Activated CD4-positive, alpha-beta T cell treated with anti-CD3 and anti-CD28 coated beads, Interleukin-2, amount 10 ng/mL, durations not matched to agents 24 days and 14 days (primary cell): ENCODE measurements at places on chromosomes 1 and 21.
A peak's percentile ranks its signal among the peaks of the same experiment; 100 is the strongest.

DNA sequence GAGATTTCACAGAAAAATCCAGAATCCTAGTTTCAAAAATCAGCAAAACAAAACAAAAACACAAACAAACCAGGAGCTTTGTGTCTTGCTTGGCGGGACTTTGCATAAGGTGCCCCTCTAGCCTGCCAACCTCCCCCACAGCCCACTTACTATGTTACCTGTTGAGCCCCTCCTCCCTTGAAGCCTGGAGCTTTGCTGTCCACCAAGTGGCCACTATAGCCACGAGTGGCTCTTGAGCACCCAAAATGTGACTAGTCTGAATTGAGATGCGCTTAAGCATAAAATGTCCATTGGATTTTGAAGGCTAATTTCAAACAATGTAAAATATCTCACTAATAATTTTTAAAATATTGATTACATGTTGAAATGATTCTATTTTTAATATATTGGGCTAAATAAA lies 12.2 kb downstream of the TFAP2E start:
- H3K4me3 ChIP-seq = no peak overlapping the region
- no peaks in the 10 kb centered on the region for H3K36me3 ChIP-seq
- H3K27me3 ChIP-seq = no peaks in the 10 kb centered on the region
- no peak for DNase-seq
- no peak overlapping the region for H3K27ac ChIP-seq

DNA sequence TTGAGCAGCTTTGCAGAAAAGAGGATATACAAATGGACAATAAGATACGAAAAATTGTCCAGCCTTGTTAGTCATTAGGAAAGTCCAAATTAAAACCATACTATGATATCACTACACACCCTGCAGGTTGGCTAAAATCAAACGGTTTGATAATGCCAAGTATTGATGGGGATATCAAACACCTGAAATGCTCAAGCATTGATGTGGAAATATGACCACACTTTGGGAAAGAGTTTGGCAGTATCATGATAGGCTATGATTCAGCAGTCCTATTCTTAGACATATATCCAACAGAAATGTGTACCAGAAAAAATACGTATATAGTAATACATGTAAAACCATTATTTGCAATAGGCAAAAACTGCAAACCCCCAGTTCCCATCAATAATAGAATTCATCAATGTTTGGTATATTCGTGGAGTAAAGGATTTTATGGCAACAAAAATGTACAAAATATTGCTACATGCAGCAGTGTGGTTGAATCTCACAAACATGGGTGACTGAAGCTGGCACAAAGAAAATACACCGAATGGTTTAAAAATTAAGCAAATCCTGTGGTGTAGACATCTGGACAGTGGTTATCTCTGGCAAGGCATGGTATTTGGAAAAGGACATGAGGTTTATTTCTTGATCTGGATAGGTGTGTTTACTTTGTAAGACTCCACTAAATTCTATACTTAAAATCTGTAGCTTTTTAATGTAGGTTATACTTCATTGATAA lies 243.2 kb downstream of the FGGY start:
- no peaks in the 10 kb centered on the region for H3K36me3 ChIP-seq
- no peak for DNase-seq
- peaks cover 3% of the 10 kb centered on the region for H3K4me1 ChIP-seq
- H3K4me3 ChIP-seq = no peak overlapping the region
- H3K27ac ChIP-seq = no peak overlapping the region

- no peak overlapping the region for H3K27ac ChIP-seq
- H3K4me3 ChIP-seq = no peak overlapping the region
- DNase-seq = no peak
- H3K27me3 ChIP-seq = no peaks in the 10 kb centered on the region
Measured at GRCh38 chr1:41712081-41712480, 206.6 kb downstream of the HIVEP3 start.

GRCh38 chr1:161192476-161193465 lies 6.1 kb downstream of the ADAMTS4 start:
- H3K4me3 ChIP-seq = no peak overlapping the region
- H3K27ac ChIP-seq = peak overlapping the region; percentile 87
- no peaks in the 10 kb centered on the region for H3K27me3 ChIP-seq
- no peaks in the 10 kb centered on the region for H3K36me3 ChIP-seq

GRCh38 chr1:100921110-100921706 lies 25.3 kb downstream of the SLC30A7 start:
- no peaks in the 10 kb centered on the region for H3K27me3 ChIP-seq
- H3K4me1 ChIP-seq = peaks cover 25% of the 10 kb centered on the region
- peaks cover 38% of the 10 kb centered on the region for H3K36me3 ChIP-seq
- DNase-seq = peak; percentile 70

DNA sequence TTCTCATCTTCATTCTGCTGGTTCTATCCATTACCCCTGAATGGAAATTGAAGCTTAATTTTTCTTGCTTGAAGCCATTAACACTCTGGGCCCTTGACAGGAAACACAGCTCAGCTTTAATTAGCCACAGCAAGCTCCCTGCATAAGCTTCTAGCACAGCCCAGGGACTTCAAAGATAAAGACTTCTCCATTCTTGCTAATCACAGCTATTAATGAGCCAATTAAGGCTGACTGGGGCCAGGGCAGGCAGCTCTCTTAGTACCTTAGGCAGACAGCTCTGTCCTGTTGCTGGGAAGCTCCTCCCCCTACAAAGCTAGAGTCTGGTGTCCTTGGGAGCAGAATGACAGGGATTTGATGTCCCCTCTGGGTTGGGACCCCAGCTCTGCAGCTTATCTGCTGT lies 27.9 kb upstream of the TRABD2B start:
- H3K36me3 ChIP-seq = no peaks in the 10 kb centered on the region
- no peaks in the 10 kb centered on the region for H3K4me1 ChIP-seq
- H3K27me3 ChIP-seq = peaks cover 7% of the 10 kb centered on the region
- no peak overlapping the region for H3K4me3 ChIP-seq
- H3K27ac ChIP-seq = no peak overlapping the region

- H3K4me1 ChIP-seq = no peaks in the 10 kb centered on the region
- H3K4me3 ChIP-seq = no peak overlapping the region
- H3K36me3 ChIP-seq = no peaks in the 10 kb centered on the region
Measured at GRCh38 chr1:73980324-73981040, 217.5 kb downstream of the LRRIQ3 start.

GRCh38 chr1:224795591-224795990 lies 133.9 kb upstream of the DNAH14 start:
- H3K4me3 ChIP-seq = no peak overlapping the region
- H3K27me3 ChIP-seq = peaks cover 2% of the 10 kb centered on the region
- no peaks in the 10 kb centered on the region for H3K36me3 ChIP-seq
- H3K27ac ChIP-seq = no peak overlapping the region
- H3K4me1 ChIP-seq = no peaks in the 10 kb centered on the region

DNA sequence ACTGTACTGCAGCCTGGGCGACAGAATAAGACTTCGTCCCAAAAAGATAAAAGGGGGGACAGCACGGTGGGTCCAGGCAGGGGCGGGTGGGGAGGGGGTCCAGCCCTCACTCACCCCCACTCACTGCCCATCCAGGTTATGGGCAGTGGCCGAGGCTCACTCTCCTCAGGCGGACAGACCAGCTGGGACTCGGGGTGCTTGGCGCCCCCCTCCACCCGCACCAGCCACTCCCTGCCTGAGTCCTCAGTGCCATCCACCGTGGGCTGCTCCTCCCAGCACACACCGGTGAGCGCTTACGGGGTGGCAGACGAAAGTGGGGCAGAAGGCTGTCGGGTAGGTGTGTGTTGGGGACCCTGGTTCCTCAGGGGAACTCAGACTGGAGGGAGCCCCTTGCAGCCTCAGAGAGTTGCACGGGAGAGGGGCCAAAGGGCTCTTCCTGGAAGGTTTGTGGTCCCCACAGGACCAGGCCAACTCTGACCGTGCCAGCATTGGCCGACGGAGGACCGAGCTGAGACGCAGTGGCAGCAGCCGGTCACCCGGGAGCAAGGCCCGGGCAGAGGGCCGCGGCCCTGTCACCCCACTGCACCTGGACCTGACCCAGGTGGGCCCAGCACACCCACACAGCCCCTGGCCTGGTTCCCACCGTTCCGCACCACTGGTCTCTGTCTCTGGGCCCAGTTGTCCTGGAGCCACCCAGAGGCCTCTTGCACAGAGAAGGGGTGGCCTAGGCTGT lies 6.6 kb downstream of the PLEKHN1 start:
- no peak for DNase-seq
- no peak overlapping the region for H3K4me3 ChIP-seq
- H3K36me3 ChIP-seq = no peaks in the 10 kb centered on the region

GRCh38 chr21:29430576-29430975 lies 131.9 kb downstream of the BACH1 start:
- DNase-seq = no peak
- H3K36me3 ChIP-seq = no peaks in the 10 kb centered on the region
- no peak overlapping the region for H3K4me3 ChIP-seq
- H3K27me3 ChIP-seq = no peaks in the 10 kb centered on the region

DNA sequence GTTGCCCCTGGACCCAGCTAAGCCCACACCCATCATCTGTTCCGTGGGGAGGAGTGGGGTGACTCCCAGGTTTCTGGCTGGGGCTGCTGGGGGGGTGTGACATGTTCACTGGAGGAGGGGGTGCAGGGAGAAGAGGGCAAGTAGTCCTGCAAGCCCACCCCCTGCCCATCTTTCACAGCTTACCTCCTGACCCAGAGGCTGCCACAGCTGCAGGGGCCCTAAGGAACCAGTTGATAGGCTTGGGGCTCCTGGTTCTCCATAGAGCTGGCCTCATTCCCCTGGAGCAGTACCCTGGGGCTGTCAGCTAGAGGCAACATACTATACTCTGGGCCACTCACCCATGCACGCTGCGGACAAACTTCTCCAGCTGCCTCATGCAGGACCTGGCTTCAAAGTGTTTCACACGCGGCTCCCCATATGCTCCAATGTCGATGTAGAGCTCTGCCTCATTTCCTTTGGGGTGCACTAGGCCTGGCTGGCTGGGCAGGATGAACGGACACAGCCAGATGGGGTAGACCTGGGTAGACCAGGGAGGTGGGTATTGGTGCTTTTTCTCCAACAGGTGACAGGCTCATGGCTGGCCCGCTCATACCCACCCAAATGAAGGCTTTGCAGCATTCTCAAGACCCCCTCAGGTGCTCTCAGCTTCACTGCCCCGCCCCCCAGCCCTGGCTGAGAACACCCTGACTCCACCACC lies 33.8 kb downstream of the DHCR24 start:
- no peaks in the 10 kb centered on the region for H3K27me3 ChIP-seq
- peaks cover under 1% of the 10 kb centered on the region for H3K4me1 ChIP-seq
- no peak overlapping the region for H3K27ac ChIP-seq

- H3K4me3 ChIP-seq = peak overlapping the region; percentile 91
- H3K4me1 ChIP-seq = peaks cover 29% of the 10 kb centered on the region
- peaks cover 31% of the 10 kb centered on the region for H3K27me3 ChIP-seq
- no peak overlapping the region for H3K27ac ChIP-seq
- H3K36me3 ChIP-seq = peaks cover 12% of the 10 kb centered on the region
Measured at GRCh38 chr1:229344139-229344538, 1.3 kb upstream of the CCSAP start.

DNA sequence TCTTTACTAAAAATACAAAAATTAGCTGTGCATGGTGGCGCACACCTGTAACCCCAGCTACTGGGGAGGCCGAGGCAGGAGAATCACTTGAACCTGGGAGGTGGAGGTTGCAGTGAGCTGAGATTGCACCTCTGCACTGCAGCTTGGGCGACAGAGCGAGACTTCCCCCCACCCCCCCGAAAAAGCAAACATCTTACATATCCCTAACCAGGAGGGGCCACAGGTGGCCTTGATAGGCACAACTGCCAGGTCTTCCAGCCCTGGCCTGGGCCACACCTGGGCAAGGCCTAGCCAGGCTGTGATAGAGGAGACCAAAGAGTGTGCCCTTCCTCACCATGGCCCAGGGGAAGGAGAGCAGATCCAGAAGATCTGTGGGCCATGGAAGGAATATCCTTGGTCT lies 28.6 kb upstream of the POU3F1 start:
- H3K4me1 ChIP-seq = no peaks in the 10 kb centered on the region
- DNase-seq = no peak
- H3K4me3 ChIP-seq = no peak overlapping the region

DNA sequence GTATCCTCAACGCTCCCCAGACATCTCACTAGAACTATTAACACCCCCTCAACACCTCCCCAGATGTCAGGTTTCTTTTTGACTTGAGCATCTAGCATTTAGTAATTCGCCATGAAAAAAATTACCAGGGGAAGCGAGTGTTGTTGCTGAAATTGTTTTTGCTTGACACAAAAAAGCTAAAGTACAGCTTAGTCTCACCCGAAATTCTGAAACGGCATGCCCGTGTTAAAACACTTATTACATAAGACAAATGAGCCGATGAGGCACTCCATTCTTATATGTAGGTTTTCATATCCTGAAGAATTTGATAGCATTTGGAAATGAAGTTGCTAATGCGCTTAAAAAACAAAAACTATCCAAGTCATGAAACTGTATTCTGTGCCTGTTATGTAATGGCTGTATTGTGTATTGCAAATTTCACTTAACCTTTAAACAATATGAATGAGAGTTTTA lies 1.3 kb upstream of the NRIP1 start:
- peak overlapping the region; percentile 95 for H3K4me3 ChIP-seq
- no peak for DNase-seq
- no peaks in the 10 kb centered on the region for H3K36me3 ChIP-seq
- H3K27me3 ChIP-seq = peaks cover 31% of the 10 kb centered on the region
- peaks cover 36% of the 10 kb centered on the region for H3K4me1 ChIP-seq

DNA sequence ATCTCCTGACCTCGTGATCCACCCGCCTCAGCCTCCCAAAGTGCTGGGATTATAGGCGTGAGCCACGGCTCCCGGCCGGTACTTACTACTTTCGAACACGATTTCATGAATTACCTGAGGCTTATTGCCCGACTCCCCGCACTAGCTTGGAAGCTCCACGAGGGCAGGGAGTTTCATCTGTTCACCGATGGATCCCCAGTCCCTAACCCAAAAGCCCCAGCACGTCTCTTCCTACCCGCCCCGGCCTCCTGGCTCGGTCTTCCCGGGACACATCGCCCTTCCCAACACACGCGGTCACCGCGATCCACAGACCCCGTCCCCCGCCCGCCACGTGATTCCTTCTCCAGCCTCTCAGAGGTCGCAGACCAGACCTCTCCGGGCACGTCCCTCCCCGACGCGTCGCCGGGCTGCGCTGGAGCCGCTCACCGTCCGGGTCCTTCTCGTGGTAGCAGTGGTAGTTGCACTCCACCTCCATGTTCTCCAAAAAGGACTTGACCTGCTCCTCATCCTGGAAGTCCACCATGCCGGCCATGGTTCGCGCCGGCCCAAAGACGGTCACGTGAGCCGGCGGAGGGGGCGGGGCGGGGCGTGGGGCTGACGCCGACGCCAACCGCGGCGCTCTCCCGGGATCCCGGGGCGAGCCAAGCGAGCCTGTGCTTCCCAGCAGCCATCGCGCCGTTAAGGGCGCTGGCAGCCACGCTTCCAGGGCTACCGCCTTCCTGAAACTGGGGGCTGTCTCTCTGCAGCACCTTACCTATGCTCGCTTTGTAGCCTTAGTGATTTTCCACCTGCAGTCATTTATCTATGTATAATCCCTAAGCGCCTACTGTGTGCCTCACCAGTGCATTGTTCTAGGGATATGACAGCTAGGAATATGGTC lies at the start of gene COA7:
TSS of gene COA7 (minus strand) at position 553 of the 880 bp plus-strand sequence. CDS start at position 532, 21 bp downstream.
- peaks cover 5% of the 10 kb centered on the region for H3K27me3 ChIP-seq
- H3K4me1 ChIP-seq = peaks cover 20% of the 10 kb centered on the region
- H3K36me3 ChIP-seq = peaks cover 23% of the 10 kb centered on the region
- peak within 1 kb of the TSS; percentile 95 for H3K4me3 ChIP-seq
- peak; percentile 91 for DNase-seq
